ENCODE measurements at places on chromosomes 12 and 14.

DNA sequence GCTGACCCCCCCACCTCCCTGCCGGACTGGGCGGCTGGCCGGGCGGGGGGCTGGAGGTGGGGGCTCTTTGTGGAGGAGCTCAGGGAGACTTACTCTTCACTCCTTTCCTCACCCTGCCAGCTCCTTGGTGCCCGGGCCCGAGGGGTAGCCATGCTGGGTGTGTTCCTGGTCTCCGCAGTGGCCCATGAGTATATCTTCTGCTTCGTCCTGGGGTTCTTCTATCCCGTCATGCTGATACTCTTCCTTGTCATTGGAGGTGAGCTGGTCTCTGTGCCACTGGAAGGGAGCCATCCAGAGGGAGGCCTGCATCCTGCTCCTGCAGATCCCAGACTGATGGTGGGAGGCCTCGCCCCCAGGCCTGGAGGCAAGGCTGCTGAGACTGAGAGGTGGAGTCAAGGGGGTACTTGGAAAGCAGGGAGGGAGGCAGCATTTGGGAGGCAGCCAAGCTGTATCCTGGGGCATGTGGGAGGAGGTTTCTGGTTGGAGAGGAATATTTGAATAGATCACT, 19.7 kb downstream of the SOAT2 start:
- no peak for DNase-seq

DNA sequence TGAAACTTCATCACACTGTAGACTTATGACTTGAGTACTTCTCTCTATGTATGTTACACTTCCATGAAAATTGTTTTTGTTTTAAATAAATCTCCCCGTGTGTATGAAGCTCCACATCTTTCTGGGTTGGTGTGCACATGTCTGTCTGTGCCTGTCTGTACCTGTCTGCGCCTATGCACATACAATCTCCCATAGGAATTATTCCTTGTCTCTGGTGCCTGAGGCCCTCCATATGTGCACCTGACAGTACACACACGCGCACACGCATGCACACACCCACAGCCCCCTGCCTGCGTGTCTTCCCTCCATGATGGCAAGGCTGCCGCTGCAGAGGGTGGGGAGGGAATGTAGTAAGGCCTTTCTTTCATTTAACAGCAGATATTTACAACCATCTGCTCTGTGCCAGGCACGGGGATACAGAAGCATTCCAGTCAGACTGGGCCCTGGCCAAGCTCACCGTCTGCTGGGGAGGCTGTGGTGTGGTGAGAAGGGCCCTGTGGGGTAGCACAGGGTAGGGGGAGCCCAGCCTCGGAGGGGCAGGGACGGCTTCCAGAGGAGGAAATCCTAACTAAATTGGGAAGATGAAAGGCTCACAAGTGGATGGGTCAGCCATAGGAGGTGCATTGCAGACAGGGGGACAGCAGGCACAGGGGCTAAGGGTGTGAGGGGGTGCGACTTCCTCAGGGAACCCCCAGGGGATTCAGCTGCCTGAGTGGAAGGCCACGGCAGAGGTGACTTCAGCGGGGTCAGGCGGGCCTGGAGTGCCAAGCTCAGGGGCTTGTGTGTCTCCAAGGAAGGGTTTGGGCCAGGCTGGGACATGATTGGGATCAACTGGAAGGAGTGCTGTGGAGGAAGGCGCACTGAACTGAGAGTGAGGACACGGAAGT, 26.1 kb downstream of the KRT8 start:
- no peak for DNase-seq

- no peak for DNase-seq
Measured at GRCh38 chr12:125023065-125023464, 29.6 kb downstream of the BRI3BP start.

DNA sequence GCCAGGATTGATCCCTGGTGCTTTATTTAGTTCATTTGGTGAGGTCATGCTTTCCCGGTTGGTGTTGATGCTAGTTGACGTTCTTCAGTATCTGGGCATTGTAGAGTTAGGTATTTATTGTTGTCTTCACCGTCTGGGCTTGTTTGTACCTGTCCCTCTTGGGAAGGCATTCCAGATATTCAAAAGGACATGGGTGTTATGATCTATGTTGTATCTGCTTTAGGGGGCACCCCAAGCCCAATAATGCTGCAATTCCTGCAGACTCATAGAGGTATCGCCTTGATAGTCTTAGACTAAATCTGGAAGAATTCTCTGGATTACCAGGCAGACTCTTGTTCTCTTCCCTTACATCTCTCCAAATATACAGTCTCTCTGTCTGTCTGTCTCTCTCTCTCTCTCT, 42.1 kb downstream of the AK7 start:
- no peak for DNase-seq

GRCh38 chr14:94019329-94019728, 6.8 kb upstream of the OTUB2 start:
- no peak for DNase-seq

- DNase-seq: no peak
Measured at GRCh38 chr14:57732463-57733285, 133.2 kb downstream of the SLC35F4 start.

- DNase-seq: no peak
Measured at GRCh38 chr14:96095581-96096476, 56.7 kb downstream of the C14orf132 start.

DNA sequence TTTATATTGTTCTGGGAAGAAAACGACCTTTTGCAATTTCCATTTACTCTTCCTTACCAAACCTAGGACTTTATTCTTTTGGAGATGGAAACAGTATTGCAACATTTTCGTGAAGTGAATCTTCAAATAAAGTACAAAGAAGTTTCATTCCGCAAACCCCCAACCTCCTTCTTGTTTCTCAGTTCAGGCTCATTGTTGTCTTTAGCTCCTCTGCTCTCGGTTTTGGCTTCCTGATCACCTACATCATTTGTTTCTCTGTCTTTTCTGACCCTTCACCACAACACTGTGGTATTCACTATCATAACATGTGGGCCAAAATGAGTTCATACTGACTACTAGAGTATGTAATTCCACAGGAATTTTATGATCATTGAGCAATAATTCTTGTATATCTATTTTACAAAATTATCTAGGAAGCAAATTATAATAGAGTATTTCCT, 266.8 kb downstream of the ADAMTS20 start:
- DNase-seq: no peak

- DNase-seq: no peak
Measured at GRCh38 chr12:57755454-57756372, 810 bp downstream of the MARCHF9 start.

DNA sequence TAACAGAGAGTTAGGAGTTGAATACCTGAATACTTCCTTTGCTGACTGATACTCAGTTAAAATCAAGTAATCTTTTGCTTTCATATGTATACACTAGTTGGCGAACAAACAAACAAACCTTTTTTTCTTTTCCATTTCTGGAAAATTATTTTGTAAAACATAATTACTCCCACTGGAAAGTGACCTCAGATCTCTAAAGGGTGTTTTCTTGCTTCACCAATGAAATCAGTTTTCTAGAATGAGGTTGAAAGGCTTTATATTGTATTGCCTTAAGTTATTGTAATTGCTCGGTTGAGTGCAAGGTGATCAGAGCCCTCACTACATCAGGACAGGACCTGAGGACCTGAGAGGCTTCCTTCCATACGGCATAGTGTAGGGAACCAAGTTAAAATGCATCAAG, at the start of gene OR4K1:
Gene OR4K1 (plus strand): TSS at position 301 of the 400 bp plus-strand sequence. CDS start 4,750 bp downstream, outside the sequence.
- DNase-seq: no peak

DNA sequence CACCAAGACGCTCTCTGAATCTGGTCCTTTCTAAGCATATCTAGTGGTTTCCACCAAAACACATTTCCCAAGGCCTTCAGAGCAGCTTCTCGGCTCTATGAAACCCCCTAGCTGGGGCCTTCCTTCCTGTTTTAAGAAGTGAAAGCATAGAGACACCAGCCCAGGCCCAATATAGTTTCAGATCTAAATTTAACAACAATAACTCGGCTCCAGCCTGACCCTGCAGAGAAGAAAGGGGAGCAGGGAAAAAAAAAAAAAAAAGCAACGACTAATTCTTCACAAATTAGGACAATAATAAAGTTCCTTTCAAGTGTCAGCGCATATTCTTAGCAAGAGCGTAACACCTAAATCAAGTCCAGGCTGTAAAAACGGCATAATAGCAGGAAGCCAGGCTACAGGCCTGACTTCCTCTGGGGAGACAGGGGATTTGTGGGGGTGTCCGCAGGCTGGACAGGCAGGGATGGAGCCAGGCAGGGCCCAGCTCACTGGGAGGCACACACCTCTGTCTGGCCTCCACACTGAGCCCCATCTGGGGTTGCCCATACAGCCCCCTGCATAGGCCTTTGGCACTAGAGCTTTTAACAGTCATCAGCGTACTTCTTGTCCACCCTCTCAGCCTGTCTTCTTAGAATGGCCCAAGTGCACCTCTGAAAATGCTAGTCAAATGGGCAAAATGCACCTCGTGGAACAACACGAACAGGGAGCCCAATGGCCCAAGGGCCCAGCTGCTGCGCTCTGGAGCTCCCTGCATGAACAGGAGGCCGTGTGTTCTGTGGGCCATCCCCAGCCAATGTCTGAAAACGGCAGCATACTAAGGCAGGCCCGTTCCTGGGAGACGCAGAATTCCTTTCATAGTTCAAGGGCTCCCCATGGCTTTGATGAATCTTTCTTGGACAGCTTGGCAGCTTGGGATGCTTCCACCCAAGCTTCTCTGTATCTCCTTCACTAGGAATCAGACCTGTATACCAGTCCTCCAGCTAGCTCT, 772.9 kb downstream of the MED13L start:
- DNase-seq: no peak

DNA sequence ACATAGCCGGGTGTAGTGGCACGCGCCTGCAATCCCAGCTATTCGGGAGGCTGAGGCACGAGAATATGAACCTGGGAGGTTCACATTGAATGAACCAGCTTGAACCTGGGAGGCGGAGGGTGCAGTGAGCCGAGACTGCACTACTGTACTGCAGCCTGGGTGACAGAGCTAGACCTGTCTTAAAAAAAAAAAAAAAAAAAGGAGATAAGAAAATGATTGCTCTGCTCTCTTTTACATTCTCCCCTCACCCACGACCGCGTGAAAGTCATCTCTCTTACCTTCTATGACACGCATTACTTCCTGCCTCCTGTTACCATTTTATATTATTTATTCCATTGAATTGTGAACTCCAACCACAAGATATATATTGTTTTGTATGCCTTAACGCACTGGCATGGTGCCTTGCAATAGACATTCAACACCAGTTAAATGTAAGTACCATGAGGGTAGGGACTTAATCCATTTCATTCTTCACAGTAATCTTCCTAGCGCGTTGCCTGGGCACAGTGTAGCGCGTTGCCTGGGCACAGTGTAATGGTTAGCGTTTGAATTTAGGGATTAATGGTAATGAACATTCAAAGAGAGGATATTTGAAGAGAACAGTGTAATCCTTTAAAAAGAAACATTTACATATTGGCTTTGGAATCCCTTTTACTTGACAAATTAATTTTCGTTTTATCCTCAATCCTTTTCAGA, 2.7 kb downstream of the RAP1B start:
- no peak for DNase-seq

DNA sequence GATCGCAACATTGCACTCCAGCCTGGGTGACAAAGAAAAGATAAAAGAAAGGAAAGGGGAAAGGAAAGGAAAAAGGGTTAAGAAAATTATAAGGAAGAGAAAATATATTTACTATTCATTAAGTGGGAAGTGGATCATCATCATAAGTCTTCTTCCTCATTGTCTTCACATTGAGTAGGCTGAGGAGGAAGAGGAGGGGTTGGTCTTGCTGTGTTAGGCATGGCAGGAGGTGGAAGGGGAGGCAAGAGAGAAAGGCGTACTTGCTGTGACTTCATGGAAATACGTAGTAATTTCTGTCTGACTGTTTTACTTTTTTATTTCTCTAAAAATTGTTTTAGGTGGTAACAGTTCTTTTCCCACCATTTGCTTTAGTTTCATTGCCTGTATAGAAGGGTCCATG, 26.2 kb downstream of the FAM177A1 start:
- no peak for DNase-seq

DNA sequence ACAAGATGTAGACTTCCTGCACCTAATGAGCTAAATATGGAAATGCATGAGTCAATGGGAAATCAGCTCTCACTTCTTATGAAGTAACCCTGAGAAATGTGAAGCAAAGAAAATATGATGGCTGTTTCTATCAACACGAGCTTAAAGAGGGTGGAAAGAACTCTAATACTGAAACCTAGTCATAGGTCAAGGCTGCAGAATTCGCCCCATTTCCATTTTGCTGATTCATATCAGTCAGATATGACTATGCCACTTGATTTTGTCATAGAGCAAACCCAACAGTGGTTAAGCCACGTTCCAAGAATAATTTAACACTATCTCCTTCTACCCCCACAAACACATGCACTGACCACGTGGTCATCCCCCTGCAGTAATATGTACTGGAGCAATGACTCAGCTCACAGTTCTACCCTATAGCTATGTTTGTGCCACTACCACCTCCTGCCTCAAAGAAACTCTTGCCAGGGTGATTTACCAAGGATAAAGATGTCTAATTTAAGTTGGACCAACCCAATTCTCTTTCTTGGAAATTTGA, 157.5 kb downstream of the TMTC3 start:
- DNase-seq: peak; percentile 58

- DNase-seq: no peak
Measured at GRCh38 chr14:57136669-57137328, 131.9 kb downstream of the EXOC5 start.

- no peak for DNase-seq
Measured at GRCh38 chr12:43459285-43459684, 92.7 kb downstream of the ADAMTS20 start.

GRCh38 chr14:91599994-91600393, 89.9 kb upstream of the PPP4R3A start:
- no peak for DNase-seq

GRCh38 chr12:98686603-98687002, 41.5 kb downstream of the APAF1 start:
- no peak for DNase-seq

DNA sequence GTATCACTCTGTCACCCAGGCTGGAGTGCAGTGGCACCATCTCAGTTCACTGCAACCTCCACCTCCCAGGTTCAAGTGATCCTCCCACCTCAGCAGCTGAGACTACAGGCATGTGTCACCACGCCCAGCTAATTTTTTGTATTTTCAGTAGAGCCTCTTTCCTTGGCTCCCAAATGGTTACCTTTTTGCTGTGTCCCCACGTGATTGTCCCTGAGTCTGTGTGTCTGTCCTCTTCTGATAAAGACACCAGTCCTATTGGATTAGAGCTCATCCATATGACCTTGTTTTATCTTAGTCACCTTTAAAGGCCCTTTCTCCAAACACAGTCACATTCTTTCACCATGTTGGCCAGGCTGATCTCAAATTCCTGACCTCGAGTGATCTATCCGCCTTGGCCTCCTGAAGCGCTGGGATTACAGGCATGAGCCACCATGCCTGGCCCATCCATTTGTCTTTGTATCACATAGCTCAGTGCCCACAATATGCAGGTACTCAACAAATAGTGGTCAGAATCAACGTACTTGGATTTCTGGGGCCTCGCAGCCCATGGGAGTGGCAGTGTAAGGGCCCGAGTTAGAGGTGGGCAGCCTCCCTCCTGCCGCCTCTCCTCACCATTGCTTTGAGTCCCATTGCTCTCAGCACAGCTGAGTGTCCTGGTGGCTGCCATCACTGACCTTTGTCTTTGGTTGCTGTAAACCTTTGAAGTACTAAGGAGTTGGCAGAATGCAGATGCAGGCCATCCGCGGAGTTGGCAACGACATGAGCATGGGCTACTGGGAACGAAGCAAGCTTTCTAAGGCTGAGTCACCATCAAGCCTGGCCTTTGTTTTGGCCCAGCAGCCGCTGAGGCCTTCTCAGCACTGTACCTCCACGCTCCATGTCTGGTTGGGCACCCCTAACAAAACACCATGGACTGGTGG, 9.3 kb downstream of the TPCN1 start:
- no peak for DNase-seq
